Stimulated activated CD4-positive, alpha-beta T cell treated with anti-CD3 and anti-CD28 coated beads, Interleukin-2, amount 100 ng/mL, for 4 hours (primary cell): ENCODE measurements at places on chromosomes 7 and 10.

GRCh38 chr7:64277630-64278029 is 36.1 kb upstream of the ZNF736 start:
- DNase-seq, result no peak

GRCh38 chr10:34606890-34607289 is 208.2 kb downstream of the PARD3 start:
- no peak for DNase-seq

GRCh38 chr7:9148687-9149086 is 715.3 kb downstream of the NXPH1 start:
- DNase-seq, result no peak

- no peak for DNase-seq
Observed at GRCh38 chr10:17771017-17771416, 19.0 kb downstream of the TMEM236 start.
